ENCODE measurements at places on chromosomes 5 and 9.

DNA sequence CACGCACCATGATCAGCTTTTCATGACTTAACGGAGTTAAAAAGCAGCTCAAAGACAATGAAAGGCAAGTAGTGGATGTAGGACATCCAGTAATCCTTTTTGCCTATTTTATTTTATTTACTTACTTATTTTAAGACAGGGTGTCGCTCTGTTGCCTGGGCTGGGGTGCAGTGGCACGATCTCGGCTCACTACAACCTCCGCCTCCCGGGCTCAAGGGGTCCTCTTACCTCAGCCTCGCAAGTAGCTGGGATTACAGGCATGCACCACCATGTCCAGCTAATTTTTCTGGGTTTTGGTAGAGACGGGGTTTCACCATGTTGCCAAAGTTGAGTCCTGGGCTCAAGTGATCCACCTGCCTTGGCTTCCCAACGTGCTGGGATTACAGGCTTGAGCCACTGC lies 148.9 kb downstream of the DAB2IP start:
- no peak for DNase-seq

DNA sequence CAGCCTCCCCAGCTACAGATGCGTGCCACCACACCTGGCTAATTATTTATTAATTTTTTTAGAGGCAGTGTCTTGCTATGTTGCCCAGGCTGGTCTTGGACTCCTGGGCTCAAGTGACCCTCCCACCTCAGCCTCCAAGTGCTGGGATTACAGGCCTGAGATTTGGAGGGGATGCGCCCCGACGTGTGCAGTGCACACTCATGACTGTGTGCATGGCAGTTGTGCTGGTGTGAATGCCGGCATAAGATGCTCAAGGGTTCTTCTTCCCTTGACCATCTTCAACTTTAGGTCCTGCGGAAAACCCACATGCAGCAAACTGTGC lies 3.5 kb upstream of the SLC34A1 start:
- DNase-seq, result no peak

DNA sequence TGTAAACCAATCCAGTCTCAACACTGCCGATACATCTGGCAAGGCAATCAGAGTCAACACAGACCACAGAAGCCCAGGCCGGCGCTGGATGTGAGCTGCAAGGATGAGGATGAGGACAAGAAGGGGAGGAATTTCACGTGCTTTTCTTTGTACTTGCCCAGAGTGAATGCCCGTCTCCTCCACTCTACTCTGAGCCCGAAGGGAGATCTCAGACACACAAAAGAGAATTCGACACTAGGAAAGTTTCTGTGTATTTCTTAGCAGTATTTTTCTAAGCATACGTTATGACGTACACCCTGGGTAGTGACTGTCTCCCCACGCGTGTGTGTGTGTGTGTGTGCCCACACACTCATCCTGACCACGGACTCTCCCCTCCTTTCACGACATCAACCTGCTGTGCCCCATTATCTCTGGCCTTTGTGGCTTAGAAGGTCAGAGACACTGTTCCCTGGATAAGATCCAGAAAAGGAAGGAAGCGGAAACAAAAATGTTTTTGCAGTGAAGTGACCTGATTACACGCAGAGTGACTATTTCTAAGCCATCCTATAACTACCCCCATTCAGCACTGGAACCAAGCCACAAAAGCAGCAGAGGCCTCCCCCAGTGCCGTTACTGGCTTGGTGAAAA lies 227.3 kb upstream of the DAPK1 start:
- DNase-seq, result no peak

DNA sequence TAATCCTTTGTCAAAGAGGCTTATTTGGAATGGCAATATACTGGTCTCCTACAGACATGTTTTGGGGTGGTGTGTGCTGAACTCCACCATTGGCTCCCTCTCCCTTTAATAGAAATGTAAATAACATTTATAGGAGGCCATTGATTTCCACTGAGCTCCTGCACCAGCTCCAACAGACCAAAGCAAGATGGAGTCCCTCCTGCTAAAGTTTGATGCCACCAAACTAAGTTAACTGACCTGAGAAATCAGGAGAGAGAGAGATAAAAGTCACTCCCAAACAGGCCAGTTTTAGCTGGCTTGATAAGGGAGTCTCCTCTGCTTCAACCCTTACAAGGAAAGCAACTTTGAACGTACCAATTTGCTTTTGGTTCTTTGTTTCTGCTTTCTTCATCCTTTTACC lies 8.1 kb upstream of the SPIN1 start:
- no peak for DNase-seq

DNA sequence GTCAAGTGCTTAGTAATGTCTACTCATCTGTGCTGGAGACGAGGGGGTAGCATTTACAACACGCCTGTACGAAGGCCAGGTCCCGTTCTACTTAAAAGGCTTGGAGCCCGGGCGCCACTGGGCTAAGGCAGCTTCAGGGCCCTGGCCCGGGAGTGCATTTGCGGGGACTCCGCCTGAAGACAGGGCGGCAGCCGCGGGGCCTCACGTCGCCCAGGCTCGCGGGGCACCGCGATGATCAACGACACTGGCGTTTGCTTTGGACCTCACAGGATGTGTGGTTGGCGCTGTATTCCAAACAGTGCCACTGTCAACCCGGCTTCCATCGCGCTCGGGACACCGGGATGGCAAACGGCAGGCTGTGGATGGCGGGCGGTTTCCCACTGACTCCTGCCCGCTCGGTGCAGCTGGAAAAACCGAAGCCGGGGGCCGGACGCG lies 1.1 kb upstream of the TENT4A start:
- peak; percentile 50 for DNase-seq

DNA sequence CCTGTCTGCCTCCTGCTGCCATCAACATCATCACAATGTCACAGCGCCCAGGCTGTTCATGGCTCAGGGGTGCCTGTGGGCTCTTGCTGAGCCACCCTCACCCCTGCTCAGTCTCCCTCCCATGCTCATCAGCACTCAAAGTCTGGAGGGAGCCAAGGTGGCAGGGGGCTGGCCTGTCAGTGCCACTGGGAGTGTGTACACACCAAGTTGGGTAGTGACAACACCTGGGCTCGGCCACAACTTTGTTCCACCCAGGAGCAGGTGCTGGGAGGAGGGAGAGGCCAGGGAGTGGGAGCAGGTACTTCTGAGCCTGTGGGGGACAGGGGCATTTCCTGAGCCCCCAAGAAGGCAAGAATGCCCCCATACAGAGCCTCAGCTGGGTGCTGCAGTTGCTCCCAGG lies 77.5 kb upstream of the C6 start:
- DNase-seq, result no peak

DNA sequence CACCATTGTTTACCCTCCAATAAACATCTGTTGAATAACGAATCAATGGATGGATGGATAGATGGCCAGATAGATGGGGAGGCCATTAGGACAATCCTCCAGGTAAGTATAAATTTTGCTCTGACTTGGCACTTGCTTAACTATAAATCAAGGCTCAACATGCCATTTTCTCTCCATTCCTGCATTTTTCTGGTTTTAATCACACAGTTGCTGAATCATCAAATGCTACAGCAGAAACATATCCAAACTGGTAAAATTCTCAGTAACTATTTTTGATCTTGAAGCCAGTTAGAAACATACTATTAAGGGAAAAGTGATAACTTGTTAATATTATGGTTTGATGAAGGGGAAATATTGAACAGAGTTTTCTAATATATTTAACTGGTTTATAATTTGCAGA lies 71.5 kb upstream of the MTAP start:
- DNase-seq, result no peak

DNA sequence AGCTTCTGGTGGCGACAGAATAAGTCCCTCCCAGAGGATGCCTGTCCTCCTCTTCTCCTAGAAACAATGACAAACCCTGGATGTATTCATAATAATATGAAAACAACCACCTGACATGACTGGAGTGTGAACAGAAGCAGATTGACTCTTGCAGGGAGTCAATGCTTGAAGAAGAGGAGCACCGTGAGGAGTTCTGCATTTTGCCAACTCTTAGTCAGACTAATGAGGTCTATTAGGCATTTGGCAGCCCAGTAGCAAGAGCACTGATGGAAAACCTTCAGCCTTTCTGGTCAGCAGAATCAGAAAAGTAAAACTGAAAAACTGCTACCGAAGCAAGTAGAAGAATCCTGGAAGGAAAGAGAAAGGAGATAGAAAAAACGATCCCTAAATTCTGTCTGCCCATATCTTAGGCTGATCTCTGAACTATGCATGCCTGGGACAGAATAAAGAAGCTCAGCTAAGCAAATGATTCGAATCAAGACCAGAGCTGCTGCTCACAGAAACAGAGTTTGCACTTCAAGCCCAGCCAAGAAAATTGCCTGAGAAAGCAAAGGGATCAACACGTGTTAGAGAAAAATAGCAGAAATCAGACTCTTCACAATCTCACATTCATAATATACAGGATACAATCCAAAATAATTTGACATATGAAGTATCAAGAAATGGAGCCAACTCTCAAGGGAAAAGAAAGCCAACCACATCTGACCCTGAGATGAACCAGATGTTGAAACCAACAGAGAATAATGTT lies 69.5 kb upstream of the OSMR start:
- DNase-seq, result no peak

GRCh38 chr9:99430301-99430700 lies 208.2 kb downstream of the SEC61B start:
- no peak for DNase-seq

DNA sequence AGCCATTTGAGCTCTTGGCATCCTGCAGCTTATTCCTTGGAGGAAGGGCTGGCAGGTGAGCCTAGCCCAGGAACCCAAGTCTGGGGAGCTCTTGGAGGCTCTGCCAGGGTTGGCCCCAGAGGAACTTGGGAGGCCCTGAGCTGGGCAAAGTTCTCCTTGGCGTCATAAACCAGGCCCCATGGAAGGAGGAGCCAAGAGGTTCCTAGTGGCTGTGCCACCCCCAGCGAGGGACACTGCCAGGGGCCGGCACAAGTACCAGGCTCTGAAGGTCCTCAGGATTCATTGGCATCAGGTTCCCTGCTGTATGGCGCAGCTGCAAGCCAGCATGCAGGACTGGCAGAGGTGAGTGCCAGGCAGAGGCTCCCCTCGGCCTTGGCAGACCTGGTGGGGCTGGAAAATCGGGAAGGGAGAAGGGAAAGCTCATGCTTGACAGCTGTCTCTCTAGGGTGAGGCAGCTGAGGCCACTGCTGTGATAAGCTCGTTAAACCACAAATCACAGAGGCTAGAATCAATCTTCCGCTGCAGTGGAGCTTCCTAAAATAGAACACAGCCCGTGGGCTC lies 54.6 kb upstream of the SYNPO start:
- DNase-seq, result no peak

GRCh38 chr5:93894601-93895354 lies 153.4 kb upstream of the POU5F2 start:
- no peak for DNase-seq

- no peak for DNase-seq
Measured at GRCh38 chr9:133063159-133063499, 1.3 kb downstream of the CEL start.

GRCh38 chr9:13110766-13111417 lies 168.6 kb downstream of the MPDZ start:
- DNase-seq, result no peak

DNA sequence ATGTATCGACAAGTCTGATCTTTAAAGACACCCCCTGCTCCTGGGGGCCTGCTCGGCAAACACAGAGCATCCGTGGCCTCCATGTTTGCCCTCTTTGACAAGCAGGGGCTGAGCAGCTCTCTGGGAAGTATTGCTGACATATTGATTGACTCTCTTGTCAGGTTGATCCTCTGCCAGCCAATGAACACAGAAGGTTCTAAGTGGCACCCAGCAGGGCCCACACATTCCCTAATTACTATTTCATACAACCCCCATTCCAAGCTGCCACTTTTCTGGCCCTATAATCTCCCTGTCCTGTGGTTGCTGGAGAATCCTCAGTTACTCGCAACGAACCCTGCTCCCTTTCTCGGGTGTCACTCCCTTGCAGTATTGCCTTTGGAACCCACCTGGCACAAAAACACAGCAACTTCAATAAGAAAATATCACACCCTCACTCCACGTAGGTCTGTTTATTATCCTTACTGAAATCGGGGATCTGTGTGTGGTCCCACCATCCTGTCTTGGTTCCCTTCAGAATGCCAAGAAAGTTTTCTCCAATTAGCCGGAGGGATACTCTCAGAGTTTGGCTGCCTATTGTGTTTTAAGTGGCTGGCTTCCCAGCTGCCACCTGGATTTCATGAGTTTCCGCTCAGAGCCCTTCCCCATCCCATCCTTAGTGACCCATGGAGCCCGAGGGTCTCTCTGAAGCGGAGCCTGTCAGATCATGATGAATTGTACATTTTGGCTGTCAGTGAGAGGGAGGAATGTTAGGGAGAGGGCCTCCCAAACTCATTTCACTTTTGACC lies 249.0 kb upstream of the WWC1 start:
- no peak for DNase-seq

DNA sequence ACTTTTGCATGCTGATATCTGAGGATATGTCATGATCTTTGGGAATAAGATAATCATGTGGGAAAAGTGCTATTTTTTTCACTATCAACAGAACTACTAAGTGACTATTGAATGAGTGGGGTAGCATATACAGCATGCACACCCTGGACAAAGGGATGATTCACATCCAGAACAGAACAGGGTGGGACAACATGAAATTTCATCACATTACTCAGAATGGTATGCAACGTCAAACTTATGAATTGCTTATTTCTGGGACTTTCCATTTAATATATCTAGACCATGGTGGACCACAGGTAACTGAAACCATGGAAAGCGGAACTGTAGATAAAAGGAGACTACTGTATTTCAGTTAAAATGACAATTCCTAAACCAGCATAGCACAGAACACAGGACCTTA lies 370.0 kb downstream of the HINT1 start:
- no peak for DNase-seq

GRCh38 chr5:171744264-171744663 lies 41.4 kb upstream of the SMIM23 start:
- DNase-seq, result no peak

DNA sequence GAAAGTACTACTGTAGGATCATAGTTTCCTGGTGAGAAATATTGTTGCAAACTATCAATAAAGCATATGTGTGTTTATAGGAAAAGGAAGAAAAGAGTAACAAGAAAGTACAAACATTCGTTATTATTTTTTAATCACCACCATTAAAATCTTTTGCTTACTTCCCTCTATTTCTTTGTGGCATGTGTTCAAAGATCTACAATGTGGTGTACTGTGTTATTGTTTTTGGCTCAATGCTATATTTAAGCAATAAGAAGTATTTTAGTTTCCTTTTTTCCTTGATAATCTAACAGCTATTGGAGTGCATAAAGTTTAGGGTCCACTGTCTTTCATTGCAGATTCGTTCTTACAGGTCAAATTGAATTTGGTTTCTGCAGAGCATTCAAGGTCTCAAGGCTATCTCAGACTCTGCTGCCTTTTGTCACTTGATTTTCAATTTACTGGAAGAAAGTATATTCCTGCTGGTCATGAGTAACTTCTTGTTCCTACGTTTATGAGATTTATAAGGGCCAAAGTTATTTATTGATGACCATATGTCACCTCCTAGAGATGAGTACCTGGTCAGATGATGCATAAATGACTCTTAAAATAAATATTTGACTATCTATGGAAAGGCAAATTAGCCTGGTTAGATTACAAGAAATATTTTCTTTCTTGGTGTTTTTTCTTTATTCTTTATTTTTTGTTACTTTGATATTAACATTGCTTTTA lies 323.0 kb downstream of the TMEM167A start:
- no peak for DNase-seq

GRCh38 chr5:96963267-96963666 lies 27.4 kb downstream of the LNPEP start:
- no peak for DNase-seq

- DNase-seq, result no peak
Measured at GRCh38 chr9:117156771-117157535, 257.9 kb downstream of the ASTN2 start.

Data from activated naive CD4-positive, alpha-beta T cell treated with anti-CD3 and anti-CD28 coated beads, Interleukin-2, amount 50 U/mL, for 16 hours (primary cell).